ENCODE measurements at places on chromosomes 16 and 17.

DNA sequence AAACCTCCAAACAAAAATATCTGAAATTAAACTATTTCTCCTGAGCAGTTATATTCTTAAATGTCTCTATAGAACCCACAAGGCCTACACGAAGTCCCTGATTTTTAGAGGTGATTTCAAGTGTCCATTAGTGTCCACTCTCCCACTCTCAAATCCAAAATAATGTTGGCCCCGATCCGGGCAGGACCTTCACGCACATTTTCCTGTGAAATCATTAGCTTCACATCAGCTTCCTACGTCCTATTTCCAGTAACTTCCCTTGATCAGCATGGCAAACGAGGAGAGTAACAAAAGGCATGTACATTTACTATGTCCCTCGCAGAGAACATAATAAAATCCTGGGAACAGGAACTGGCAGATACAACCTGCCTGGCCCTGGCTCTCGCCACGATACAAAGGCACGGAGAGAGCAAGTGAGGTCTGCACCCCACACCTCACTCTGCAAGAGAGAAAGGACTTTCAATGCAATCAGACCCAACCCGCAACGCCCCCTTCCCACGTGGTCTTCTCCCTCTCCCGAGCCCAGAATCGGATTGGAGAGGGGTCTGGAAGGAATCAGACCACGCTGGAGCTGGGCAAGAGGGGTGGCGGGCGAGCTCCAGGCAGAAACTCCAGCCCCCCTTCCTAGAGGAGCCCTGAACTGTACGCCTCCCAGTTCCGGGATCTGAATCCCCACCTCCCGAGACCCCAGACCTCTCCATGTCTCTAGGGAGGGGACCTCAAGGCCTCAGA is 17.5 kb upstream of the C17orf78 start:
- ATAC-seq, result peak; percentile 13

DNA sequence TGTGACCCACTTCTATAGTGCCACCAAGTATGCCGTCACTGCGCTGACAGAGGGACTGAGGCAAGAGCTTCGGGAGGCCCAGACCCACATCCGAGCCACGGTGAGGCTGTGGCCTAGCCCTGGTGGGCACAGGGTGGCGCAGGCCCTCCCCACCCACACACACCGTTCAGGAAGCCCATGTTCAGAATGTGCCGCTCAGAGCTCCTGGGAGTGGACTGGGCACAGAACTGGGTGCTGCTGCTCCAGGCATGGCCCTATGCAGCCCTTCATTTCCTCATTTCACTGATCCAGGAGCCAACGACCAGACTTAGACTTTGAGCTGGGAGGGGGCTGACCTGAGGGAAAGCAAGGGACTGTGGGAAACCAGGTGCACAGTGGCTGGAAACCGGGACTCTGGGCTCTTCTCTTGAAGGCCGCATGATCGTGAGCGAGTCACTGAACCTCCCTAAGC is 2.4 kb upstream of the MRM1 start:
- ATAC-seq, result no peak

- ATAC-seq, result no peak
These were observed 49.9 kb downstream of the MAP2K4 start for GRCh38 chr17:12070561-12070960.

GRCh38 chr17:37361543-37361942 is 14.2 kb upstream of the C17orf78 start:
- ATAC-seq, result no peak

DNA sequence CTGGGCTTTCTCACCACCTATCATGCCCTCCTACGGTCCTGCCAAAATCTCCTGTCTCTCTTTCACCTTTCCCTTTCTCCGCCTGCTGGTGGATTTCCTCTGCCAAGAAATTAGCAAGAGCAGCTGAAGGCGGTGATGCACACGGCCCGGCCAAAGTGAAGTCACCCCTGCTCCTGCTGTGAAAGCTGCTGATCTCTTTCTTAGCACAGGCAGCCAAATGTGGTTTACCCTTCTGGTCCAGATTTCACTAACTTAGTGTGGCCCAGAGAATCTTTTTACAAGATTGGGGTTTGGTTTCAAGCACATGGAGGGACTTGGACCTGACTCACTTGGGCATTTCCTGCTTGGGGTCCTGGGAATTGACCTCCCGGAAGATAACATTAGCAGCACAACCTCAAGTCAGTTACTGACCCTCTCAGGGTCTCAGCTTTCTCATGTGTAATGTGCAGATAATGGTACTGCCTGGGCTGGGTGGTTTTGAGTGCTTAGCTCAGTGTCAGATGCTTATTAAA is 155.7 kb downstream of the SOCS1 start:
- peak; percentile 70 for ATAC-seq

- ATAC-seq, result no peak
These were observed 364.1 kb downstream of the CPPED1 start for GRCh38 chr16:12439399-12440227.

- no peak for ATAC-seq
These were observed 7.5 kb downstream of the N4BP1 start for GRCh38 chr16:48602356-48603014.
